ENCODE measurements at places on chromosomes 2 and 18.

DNA sequence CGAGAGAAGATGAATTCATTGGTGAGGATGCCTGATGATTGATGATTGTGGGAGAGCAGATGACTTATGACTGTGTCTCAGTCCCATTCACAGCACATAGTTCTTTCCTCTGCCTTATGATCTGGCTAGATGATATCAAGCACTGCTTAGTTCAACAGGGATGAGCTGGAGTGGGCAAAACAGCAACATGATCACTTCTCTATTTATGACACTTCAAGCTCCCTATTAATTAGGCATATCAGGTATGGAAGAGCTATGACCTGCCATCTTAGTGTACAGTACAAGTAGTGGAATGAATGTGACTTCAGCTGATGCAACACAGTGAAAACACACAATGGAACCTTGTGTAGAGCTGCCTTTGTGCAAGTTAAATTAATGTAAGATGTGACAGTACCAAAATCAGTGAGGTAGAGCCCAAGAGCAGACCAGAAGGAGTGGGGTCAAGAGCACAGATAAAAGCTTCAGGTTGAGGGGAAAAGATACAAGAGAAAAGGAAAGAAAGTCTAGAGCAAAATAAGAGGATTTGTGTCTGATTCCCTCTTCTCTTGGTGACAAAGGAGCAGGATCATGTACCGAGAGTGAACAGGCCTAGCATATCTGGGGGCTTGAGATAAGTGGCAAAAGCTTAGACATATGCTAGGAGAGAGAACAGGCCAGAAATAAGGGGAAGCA lies 93.0 kb upstream of the MYO3B start:
- no peak for DNase-seq

DNA sequence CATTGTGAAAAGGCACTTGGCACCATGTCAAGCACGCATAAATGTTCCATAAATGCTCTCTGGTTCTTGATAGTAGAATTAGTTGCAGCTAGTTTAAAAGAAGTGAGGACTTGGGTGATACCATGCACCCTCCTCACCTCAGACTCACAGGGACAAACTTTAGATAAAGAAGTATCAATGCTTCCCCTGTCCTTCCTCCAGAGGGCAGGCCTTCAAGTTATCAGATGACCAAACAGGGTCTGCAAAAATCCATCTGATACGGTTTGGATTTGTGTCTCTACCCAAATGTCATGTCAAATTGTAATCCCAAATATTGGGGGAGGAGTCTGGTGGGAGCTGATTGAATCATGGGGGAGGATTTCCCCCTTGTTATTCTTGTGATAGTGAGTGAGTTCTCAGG lies 54.1 kb downstream of the C1QL2 start:
- DNase-seq = no peak

DNA sequence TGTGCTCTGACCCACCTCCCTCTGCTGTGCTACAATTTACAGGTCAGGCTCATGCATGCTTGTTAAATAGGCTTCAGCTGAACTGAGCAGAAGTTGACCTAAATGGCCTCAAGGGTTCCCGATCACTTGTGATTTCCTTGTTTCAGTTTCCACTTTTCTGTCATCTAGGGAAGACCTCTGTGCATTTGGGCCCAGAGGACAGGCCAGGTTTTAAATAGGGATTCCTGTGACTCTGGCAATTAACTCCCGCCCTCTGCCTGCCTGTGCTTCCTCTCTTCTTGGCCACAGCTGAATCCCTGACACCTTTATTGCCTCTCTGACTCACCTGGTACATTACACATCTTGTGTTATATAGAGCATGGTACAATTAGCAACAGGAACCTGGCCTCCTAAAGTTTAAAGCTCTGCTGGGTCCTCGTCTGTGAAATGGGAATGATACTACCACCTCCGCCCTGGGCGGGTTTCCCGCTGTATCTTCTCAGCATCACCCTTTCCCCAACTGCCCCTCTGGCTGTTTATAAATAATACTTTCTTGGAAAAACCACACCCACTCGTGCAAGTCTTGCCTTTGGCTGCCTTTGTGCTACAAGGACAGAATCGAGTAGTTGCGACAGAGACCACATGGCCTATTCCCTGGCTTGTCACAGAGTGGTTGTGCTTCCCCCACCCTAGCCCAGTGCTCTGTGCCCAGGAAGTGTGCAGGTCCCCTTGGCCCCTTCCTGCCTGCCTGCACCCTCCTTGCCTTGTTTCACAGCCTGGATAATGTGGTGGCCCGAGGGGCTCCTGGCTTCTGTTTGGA lies 7.9 kb downstream of the CABLES1 start:
- DNase-seq = no peak

GRCh38 chr2:43340945-43341356 lies 114.5 kb upstream of the ZFP36L2 start:
- no peak for DNase-seq

DNA sequence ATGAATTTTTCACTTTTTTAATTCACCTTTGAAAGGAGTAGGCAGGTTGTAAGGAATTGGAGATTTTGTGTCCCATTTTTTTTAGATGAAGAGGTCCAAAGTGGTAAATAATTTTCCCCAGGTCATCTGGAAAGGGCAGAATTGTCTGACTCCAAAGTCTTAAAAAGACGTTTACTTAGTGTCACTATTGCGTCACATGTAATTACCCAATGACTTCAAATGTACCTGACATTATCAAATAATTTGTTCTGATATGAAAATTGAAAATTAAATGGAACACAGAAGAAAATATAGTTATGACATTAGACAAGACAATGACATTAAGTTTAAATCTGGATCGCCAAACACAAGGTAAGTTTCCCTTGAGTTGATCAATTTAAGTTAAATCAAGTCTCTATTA lies 24.2 kb upstream of the NBEAL1 start:
- DNase-seq = no peak

DNA sequence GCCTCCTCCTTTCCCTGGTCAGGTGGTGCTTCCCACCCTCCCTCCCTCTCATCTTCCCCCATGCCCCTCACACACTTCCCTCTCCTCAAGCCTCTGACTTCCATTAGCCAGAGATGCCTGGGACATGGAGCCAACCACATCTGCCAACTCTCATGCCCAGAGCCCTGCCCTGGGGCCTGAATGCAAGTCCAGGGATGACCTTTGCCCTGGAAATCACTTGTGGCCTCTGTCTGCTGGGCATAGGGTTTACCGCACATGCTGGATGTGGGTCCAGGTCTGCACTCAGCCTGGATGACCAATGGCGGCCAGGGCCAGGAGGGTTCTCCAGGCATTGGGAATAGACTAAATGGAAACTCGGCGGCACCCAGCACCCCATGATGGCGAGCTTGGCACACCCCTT lies 98.9 kb downstream of the SEPTIN10 start:
- no peak for DNase-seq

DNA sequence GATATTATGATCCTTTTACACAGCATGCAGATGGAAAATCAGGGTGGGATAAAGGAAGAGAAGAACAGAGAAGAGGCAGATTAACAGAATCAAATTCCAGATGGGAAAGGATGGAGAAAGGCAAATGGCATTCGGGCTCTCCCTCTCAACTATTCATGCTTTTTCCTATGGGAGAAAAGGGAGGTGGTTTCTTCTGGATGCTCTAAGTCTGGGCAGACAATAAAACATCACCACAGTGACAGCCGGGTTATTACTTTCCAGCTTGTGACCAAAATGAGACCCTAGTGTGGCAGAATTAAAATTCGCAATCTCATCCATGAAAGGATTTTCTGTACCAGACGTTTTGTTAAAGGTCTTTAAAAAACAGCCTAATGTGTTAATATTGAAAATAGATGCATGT lies 440.7 kb downstream of the RND3 start:
- DNase-seq = no peak

GRCh38 chr18:10059610-10060468 lies 146.0 kb downstream of the VAPA start:
- no peak for DNase-seq

DNA sequence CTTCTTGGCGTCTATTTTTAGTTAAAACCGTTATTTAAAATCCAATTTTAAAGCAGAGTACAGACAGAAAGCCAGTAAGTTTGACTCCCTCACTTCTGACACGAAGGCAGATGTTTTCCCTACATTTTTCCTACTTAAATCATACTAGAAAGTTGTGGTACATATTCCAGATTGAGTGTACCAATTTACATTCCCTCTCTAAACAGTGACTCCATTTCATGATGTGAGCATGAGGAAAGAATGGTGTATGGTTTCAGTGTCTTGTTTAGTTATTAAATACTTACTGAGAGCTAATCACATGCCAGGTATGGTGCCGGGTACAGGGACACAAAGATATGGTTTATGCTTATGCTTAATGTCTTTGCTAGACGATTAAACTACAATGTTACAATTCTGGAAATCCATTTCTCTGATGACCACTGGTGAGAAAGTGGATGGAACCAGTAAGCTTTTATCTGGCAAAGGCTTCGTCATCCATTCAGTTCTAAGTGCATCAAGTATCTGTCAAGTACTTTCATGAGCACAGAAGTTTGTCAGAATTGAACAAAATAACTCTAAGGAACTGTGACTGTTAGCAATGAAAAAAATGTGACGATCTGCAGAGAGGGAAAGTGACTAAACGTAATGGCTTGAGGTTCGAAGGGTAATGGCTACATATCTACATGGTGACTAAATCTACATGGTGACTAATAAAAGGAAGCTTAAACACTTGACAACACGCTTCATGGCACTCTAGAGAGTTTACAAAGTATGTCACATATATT lies 25.7 kb downstream of the MAP4K3 start:
- no peak for DNase-seq

GRCh38 chr2:122780251-122780650 lies 1024.8 kb downstream of the TSN start:
- DNase-seq = no peak

DNA sequence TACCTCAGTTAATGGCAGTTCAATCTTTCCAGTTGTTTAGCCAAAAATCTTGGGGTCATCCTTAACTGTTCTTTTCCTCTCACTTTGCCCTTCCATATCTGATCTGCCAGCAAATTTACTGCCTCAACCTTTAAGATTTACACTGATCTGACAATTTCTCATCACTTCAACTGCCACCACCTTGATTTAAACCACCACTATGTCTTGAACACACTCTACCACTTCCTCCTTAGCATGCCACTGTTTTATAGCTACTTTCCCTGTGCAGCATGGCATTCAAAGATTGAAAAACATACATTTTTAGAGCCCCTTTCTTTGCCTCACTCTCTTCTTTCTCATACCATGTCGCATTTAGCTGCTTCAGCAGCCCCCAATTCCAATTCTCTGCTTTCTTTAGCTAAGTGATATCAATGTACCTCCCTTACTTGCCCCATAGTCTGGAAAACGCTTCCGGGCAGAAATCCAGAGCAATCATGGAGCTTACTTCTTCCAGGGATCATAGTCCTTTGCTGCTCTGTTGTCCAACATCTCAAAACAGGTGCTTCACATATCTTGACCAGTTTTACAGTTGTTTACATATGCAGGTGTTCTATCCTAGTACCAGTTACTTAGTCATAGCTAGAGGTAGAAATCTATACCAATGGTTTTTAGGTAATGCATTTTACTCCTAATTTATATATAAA lies 10.9 kb downstream of the PGAP1 start:
- DNase-seq = no peak

DNA sequence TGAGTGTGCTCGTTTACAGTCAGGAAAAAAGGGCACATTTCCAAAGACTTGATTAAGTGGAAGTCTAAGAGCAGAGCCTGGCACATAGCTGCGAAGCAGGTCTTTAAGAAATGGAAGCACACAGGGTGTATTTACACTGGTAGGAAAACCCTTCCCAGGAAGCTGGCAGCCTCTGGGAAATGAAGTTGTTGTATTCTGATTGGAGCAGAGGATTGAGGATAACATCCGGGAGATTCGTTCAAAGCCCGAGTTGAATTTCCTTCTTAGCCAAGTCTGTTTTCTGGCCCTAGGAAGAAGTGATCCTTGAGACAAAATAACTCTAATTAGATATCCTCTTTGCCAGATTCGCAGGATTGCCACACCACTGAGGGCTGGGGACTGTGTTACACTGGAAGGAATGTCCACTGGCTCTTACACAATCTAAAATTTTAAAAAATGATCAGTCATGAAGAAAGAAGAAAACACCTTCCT lies 75.9 kb downstream of the ITGB1BP1 start:
- DNase-seq = no peak

GRCh38 chr18:43662657-43663056 lies 385.4 kb upstream of the SYT4 start:
- no peak for DNase-seq
